ENCODE measurements at places on chromosomes 1 and 21. TPM values are rescaled to one million over a fixed set of nuclear protein-coding genes. Genes with fewer than 3 reads are reported as not detected.

DNA sequence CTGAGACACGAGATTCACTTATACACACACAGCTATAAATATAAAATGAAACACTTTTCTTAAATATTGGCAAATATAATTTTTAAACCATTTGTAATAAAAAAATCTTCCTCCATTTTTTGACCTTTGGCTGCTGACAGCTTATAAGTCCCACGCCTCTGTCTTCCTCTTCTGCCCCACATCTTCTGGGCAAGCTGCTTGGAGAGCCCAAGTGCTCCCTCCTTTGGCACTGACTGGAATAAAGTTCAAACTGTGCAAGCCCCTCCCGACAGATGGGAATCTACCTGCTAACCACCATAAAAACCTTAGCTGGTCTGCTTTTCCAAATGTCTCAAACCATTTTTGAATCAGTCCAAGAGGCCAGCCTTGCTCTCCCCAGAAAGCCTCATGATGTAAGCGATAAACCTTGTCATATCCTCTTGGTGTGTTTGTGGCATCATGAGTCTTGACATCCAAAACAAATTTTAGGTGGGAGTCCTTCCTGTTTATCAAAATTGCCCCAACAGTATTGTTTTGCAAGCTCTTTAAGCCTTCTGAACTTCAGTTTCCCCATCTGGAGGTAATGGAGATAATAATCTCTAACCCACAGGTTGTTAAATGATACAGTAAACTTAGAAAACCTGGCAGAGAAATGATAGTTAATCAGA is 99.8 kb downstream of the SNX7 start:
- H3K27ac ChIP-seq: no peak overlapping the region
- no peaks in the 10 kb centered on the region for H3K27me3 ChIP-seq
- H3K36me3 ChIP-seq: no peaks in the 10 kb centered on the region
- no peak for DNase-seq
- H3K4me1 ChIP-seq: no peaks in the 10 kb centered on the region
- no peak overlapping the region for H3K4me3 ChIP-seq

DNA sequence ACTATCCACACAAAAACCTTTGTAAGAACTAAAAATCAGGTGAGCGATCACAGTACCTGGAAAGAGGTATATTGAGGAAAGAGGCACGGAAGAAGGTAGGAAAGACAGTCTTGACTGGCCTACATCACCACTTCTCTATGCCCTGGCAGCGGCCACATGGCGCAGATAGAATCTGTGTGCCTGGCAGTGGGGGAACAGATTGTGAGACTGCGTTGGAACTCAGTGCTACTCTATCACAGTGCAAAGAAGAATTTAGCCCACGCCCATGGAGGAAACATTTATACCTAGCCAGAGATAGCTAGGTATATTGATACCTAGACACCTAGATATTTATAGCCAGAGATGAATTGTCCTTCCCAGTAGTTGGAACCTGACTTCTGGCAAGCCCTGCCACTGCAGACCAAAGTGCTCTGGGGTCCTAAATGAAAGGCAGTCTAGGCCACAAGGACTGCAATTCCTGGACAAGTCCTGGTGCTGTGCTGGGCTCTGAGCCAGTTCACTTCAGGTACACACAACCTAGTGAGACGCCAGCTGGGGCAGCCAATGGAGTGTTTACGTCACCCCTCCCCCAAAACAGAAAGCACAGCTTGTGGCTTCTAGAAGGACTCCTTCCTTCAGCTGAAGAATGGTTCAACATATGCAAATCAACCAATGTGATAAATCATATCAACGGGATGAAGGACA is 51.9 kb downstream of the DHX9 start:
- peaks cover 30% of the 10 kb centered on the region for H3K36me3 ChIP-seq
- no peaks in the 10 kb centered on the region for H3K27me3 ChIP-seq
- H3K4me1 ChIP-seq: peaks cover 6% of the 10 kb centered on the region
- no peak overlapping the region for H3K27ac ChIP-seq
- DNase-seq: no peak

DNA sequence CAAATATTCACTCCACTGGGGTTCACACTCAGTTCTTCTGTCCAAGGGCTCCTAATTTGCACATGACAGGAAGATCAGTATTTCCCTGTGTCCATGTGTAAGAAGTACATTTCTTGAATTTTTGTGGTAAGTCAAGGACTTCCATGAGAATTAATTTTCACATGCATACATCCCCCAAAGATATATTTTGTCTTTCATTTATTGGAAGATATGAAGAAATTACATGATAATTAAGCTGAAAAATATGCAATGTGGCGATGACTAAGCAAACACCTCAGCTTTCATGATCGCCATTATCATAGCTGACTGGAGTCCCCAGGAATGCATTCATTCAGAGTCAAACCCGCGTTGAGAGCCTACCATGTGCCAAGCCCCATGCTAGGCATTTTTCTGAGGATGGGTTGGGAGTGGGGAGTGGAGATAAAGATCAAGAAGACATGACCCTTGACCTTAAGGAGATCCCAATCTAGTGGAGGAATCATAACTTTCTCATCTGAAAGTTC is 104.6 kb upstream of the F3 start:
- H3K27me3 ChIP-seq: no peaks in the 10 kb centered on the region
- no peaks in the 10 kb centered on the region for H3K36me3 ChIP-seq
- no peak overlapping the region for H3K27ac ChIP-seq

DNA sequence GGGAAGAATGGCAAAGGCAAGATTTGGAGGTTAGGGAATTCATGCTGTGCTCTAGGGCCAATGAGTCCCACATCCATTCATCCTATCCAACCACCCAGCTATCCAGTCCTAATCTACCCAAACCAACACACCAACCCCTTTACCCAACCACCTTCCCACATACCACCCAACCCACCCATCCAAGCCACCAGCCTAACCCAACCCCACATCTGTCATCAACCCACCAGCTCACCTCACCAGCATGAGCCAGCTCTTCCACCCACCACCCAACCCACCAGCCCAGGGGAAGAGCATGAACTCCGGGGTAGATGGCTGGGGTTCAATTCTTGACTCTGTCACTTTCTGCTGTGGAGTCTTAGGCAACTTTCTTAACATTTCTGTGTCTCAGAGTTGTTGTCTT is 35.9 kb upstream of the DISP3 start:
- no peaks in the 10 kb centered on the region for H3K36me3 ChIP-seq
- DNase-seq: no peak
- no peak overlapping the region for H3K4me3 ChIP-seq
- no peak overlapping the region for H3K27ac ChIP-seq
- H3K4me1 ChIP-seq: no peaks in the 10 kb centered on the region

- no peaks in the 10 kb centered on the region for H3K4me1 ChIP-seq
- H3K27ac ChIP-seq: no peak overlapping the region
- H3K4me3 ChIP-seq: no peak overlapping the region
- no peaks in the 10 kb centered on the region for H3K36me3 ChIP-seq
- DNase-seq: no peak
These were observed 12.4 kb upstream of the TCHH start for GRCh38 chr1:152127673-152128072.

- DNase-seq: no peak
- no peak overlapping the region for H3K27ac ChIP-seq
- H3K4me3 ChIP-seq: no peak overlapping the region
- H3K27me3 ChIP-seq: no peaks in the 10 kb centered on the region
- H3K36me3 ChIP-seq: no peaks in the 10 kb centered on the region
- peaks cover 4% of the 10 kb centered on the region for H3K4me1 ChIP-seq
These were observed 144.9 kb upstream of the C1orf174 start for GRCh38 chr1:4044967-4045366.

DNA sequence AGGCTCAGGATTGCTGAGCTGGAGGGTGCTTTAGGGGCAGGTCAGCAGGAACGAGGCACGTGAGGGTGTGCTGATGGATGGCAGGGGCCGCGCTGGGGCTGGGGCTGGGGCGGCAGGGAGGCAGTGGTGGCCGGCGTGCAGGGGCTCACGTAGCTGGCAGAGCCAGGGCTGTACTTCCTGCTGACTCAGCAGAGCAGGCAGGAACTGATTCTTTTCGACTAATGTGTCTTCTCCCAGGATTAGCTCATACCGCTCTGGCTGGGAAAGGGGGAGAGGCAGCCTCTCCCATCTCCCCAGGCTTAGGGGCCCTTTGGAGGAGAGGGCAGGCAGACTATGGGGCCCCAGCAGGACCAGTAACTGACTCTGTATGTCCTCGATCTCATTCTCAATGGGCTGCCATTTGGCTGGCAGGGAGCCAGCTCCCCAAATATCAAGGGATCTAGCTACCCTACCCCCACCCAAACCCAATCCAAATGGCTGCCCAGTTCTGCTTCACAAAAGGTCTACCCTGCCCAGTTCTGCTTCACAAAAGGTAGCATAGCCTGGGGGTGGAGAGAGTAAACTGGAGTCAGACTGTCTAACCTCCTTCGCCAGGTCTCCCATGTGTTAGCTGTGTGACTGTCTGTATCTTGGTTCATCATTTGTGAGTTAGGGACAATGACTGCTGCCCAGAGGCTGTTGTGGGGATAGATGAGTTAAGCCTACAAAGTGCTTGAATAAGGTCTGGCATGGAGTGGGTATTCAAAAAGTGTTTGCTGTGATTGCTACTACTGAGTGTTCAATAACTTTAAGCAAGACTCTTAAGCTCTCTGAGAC is 100.1 kb upstream of the SLC2A1 start:
- no peak for DNase-seq
- H3K4me1 ChIP-seq: peaks cover 8% of the 10 kb centered on the region
- no peak overlapping the region for H3K27ac ChIP-seq
- no peak overlapping the region for H3K4me3 ChIP-seq

GRCh38 chr1:210669951-210670350 is 341.2 kb downstream of the HHAT start:
- no peak overlapping the region for H3K27ac ChIP-seq
- H3K36me3 ChIP-seq: no peaks in the 10 kb centered on the region
- no peak for DNase-seq
- H3K27me3 ChIP-seq: no peaks in the 10 kb centered on the region
- H3K4me1 ChIP-seq: no peaks in the 10 kb centered on the region

DNA sequence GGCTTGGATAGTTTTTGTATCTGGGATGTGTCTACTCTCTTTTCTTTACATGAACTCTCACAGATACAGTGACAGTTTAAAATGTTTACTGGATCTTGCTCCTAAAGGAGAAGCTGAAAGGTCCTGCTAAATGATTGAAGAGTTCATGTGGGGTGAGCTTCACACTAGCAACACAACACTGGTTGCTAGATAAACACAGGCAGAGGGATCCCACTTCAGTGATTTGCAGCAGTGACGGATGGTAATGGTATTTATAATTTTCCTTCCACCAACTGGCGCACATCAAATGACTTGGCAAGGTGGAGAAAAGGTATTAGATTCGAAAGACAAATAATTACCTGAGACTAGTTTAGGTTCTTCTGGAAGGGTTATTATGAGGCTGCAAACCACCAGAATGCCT is 270.2 kb downstream of the TBX15 start:
- no peaks in the 10 kb centered on the region for H3K36me3 ChIP-seq
- no peaks in the 10 kb centered on the region for H3K27me3 ChIP-seq

DNA sequence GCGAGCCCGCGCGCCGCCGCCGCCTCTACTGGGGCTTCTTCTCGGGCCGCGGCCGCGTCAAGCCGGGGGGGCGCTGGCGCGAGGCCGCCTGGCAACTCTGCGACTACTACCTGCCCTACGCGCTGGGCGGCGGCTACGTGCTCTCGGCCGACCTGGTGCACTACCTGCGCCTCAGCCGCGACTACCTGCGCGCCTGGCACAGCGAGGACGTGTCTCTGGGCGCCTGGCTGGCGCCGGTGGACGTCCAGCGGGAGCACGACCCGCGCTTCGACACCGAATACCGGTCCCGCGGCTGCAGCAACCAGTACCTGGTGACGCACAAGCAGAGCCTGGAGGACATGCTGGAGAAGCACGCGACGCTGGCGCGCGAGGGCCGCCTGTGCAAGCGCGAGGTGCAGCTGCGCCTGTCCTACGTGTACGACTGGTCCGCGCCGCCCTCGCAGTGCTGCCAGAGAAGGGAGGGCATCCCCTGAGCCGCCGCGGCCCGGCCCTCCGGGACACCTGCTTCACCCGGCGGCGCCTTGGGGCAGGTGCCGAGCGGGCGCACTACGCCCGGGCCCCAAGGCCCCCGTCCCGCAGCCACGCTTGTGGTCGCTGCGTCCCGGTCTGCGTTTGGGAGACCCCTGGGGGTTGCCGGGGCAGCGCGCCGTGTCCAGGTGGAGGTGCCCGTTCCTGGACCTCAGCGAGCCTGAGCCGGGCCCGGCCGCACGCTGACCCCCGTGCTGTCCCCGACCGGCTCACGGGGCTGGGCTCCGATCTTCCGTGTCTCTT is 944 bp downstream of the B3GALT6 start:
- H3K27ac ChIP-seq: no peak overlapping the region
- no peaks in the 10 kb centered on the region for H3K27me3 ChIP-seq

- H3K27ac ChIP-seq: no peak overlapping the region
- no peak overlapping the region for H3K4me3 ChIP-seq
- no peaks in the 10 kb centered on the region for H3K36me3 ChIP-seq
These were observed 278.9 kb downstream of the NPHP4 start for GRCh38 chr1:5713101-5714010.

GRCh38 chr1:4177425-4178150 is 277.5 kb upstream of the C1orf174 start:
- H3K4me1 ChIP-seq: peaks cover 4% of the 10 kb centered on the region
- peaks cover 4% of the 10 kb centered on the region for H3K27me3 ChIP-seq
- H3K27ac ChIP-seq: no peak overlapping the region
- DNase-seq: no peak
- H3K36me3 ChIP-seq: no peaks in the 10 kb centered on the region

DNA sequence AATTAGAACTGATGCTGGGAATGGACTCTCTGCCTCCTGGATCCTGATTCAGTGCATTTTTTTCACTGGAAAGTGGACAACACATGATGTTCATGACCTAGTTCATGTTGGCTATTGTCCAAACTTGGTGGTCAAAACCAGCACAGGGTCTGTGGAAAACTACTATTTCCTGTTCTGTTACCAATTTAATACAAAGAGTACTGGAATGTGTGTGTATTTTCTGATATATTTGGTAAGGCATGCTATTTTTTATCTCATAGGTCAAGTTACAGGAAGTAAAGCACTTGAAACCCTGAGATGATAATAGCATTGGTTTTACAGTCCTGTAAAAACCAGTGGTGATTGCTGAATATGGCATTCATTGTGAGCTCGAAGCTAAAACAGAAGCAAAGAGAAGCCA is 89.9 kb downstream of the SGIP1 start:
- no peak overlapping the region for H3K27ac ChIP-seq
- no peaks in the 10 kb centered on the region for H3K27me3 ChIP-seq
- H3K4me3 ChIP-seq: no peak overlapping the region
- no peak for DNase-seq

Gene ARTN
- total RNA-seq: 1.3 TPM

Gene MPZ
- total RNA-seq: 3.2 TPM

Gene FCGR1A
- total RNA-seq: 0.17 TPM

Gene HPDL
- total RNA-seq: not detected

Gene CCDC181
- not detected for total RNA-seq
